ENCODE measurements at places on chromosomes 6 and 20. TPM values are rescaled to one million over a fixed set of nuclear protein-coding genes. Genes with fewer than 3 reads are reported as not detected.
A peak's percentile ranks its signal among the peaks of the same experiment; 100 is the strongest.

DNA sequence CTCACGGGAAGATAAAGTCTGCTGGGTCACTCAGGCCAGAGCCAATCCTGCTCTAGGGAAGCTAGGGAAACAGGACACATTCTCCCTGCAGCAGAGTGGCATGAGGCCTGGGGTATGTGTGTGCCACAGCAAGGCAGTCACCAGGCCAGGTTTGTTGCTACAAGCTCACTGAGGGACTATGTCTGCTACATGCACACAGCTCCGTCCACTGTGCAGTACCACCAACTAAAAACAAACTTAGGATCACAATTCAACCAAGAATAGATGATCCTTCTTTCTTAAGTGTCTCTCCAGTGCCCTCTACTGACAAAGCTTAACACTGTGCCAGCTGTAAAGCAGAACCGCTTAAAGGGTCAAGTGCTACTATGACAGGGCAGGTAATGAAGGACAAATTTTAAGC lies 192.5 kb downstream of the PTPRK start:
- DNase-seq, result no peak

- no peak for DNase-seq
Measured at GRCh38 chr20:35006531-35006971, 50.9 kb downstream of the MYH7B start.

DNA sequence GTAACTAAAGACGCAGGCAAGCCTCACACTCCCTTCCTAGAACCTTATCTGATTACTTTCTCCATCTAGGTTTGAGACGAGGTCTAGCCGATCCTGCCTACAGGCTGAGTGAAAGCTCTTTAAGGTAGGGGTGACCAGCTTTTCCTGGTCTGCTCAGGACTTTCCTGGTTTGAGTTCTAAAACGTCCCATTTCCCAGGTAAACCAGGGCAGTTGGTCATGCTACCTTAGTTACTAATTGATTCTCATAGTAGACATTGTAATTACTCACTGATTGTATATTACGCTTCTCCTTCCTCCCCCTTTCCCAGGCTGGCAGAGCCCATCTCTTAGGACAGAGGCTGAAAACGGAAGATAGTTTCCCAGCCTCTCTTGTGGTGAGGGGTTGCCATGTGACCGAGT lies 27.9 kb upstream of the RSPO4 start:
- DNase-seq, result no peak

DNA sequence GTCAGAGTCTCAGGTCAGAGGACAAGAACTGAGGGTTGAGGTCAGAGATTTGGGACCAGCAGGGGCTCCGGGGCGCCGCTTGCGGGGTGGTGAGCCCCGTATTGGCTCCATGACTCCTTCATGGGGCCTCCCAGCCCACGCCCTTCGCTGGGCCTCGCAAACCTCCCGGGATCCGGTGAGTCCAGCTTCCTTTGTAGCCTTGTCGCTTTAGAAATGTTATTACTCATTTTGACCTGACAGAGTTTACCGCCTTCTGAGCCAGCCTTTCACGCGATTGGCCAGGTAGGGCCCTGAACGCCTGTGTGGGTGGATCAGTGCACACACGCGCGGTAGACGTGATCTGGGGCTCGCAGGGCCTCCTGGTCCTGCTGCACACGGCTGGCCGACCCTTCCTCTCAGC lies 181.1 kb downstream of the ERMARD start:
- no peak for DNase-seq

- no peak for DNase-seq
Measured at GRCh38 chr6:44444853-44445252, 57.3 kb downstream of the CDC5L start.

DNA sequence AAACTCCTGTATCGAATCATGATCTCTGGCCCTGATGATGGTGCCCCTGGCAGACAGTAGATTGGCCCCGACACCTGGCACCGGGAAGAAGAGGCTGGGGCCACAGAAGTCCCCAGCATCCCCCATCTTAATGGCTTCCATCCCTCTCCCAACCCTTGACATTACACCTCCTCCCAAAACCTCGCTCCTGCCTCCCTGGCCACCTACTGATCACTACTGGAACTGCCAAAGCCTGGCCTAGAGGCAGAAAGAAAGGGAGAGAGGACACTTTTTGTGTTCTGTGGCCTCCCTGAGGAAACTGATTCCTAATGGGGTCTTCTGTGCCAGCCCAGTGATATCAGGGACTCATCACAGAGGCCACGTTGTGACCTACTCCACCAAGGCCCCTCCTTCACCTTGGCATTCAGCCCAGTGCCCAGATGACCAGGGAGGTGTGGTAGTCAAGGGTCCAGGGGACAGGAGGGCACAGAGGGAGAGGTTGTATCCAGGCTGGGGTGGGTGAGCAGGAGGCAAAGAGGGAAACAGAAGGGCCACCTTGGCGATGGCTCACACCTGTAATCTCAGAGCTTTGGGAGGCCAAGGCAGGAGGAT lies 6.1 kb downstream of the C20orf173 start:
- no peak for DNase-seq

DNA sequence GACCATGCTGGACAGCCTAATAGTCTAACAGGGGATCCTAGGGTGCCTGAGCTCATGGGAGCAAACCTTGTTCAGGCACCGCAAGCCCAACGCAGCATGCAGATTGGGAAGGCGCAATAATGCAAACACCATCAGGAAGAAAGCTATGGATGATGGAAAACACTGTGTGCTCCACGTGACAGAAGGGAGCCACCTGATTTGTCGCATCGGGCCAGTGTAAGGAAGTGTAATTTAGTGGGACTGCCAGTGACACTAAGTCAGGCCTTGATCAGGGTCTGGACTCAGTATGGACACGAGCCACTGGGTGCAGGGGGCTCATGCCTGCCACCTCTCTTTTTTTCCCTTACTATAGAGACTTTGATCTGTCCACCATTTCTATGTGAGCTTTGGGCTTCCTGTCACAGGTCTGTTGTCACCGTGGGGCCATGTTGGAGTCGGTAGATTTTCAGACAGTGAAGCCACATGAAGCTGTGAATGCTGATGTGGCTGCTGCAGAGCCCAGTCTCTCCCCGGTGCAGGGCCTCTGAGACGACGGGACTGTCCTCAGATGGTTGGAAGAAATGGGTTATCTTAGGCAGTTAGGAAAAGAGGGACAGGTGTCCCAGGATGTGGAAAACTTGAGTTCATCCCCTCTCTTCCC lies 74.2 kb upstream of the AGPAT4 start:
- no peak for DNase-seq

DNA sequence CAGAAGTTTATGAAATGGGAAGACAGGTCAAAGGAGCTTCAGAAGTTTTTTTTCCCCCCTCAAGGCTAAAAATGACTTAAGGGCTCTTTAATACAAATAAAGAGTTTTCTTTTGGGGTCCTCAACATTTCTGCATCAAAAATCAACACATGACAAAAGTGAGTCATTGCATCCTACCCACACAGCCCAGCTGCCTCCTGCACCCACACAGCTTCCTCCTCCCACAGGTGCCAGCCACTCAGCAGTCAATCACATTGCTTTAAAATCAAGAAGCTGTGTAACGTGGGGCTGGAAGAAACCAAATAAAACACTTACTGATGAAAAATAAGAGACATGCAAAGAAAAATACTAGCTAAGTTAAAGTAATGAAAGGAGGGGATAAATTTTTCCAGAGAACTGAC lies 68.5 kb downstream of the MAP3K5 start:
- DNase-seq, result peak; percentile 67

- no peak for DNase-seq
Measured at GRCh38 chr20:44422083-44422482, 53.6 kb upstream of the TTPAL start.

DNA sequence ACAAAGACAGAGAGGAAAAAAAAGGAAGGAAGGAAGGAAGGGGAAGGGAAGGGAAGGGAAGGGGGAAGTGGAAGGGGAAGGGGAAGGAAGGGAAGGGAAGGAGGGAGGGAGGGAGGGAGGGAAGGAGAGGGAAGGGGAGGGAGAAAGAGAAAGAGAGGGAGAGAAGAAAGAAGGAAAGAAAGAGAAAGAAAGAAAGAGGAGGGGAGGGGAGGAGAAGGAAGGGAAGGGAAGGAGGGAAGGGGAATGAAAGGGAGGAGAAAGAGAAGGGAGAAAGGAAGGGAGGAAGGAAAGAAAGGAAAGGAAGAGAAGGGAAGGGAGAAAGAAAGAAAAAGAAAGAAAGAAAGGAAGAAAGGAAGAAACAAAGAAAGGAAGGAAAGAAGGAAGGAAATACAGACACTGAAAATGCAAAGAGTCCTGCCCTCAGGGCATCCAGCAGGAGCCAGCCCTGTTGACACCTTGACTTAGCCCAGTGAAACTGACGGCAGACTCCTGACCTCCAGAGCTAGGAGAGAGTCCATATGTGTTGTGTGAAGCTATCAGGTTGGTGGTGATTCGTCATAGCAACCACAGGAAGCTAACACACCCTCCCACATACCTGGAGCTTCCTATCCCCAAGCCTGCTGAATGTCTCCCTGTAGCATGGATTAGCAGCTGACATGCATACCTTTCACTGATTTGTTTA lies 58.7 kb upstream of the SULF2 start:
- DNase-seq, result no peak

DNA sequence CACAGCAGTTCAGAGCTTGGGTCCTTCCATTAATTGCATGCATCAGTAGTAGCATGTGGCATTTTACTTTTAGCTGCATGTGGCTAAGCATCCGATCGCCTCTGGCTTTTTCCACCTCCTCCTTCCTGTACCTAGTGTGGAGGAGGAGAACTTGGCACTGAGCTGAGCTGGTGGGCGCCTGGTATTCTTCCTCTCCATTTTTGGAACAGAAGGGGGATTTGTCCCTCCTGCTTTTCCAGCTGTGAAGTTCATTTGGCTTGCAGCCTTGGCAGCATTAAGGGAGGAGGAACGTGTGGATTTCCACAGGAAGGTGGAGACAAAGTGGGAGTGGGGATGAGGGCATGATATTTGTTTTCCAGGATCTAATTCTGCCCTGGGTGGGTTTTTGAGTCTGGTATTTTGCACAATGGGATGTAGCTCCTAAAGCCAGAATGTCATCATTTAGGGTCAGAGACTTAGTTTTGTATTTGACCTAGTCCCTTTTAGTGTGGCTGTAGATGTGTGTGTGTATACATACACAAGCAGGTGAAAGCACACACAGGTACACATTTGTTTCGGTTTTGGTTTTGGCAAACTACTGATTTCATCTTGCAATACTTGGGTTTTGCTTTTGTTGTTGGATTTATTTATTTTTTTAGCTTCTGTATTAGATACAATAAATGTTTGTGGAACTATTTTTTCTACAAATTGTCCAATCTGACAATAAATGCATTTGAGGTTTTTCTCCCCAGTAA lies 90.0 kb downstream of the SASH1 start:
- DNase-seq, result peak; percentile 62

The ELOVL5 gene
- 149 TPM for total RNA-seq

The SLC4A11 gene
- 15.5 TPM for total RNA-seq

The C6orf58 gene
- not detected for total RNA-seq

The AIF1 gene
- total RNA-seq, result not detected

The SLC16A10 gene
- not detected for total RNA-seq

The MAS1 gene
- total RNA-seq, result not detected

The RRAGD gene
- 2.0 TPM for total RNA-seq

The SIRPA gene
- total RNA-seq, result 59.2 TPM

The ATF6B gene
- 102 TPM for total RNA-seq

The DEFB132 gene
- total RNA-seq, result not detected

The ECT2L gene
- total RNA-seq, result not detected

The ALDH8A1 gene
- 0.95 TPM for total RNA-seq

The GINS1 gene
- total RNA-seq, result 26.3 TPM
